Neural crest cell (in vitro differentiated cells): ENCODE measurements at places on chromosomes 7 and 10. TPM values are rescaled to one million over a fixed set of nuclear protein-coding genes. Genes with fewer than 3 reads are reported as not detected.
A peak's percentile ranks its signal among the peaks of the same experiment; 100 is the strongest.

GRCh38 chr7:113087071-113087998, 708 bp upstream of the GPR85 start:
- no peak for DNase-seq
- no peak overlapping the region for H3K27ac ChIP-seq
- H3K36me3 ChIP-seq, result no peaks in the 10 kb centered on the region

DNA sequence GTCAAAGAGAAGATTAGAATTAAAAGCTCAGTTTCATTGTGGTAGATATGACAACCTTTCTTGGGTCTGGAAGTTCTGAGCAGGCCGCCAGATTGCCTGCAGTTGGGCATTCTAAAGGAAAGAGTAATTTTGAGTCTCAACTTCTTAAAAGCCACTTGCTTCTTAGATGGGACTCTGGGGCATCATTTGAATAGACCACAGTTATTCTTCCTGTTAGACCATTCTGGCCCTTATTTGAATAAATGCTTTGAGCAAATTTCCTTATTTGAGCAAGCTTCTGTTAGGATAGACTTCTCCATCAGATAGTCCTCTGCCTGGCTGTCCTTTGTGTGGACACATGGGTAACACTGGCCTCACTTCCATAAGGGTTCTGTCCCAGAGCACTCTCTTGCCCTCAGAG, 40.2 kb downstream of the SND1 start:
- peaks cover 26% of the 10 kb centered on the region for H3K36me3 ChIP-seq
- H3K27ac ChIP-seq, result no peak overlapping the region
- no peak for DNase-seq
- H3K27me3 ChIP-seq, result no peaks in the 10 kb centered on the region
- H3K4me3 ChIP-seq, result no peak overlapping the region

The PIP4K2A gene
- total RNA-seq, result 25.4 and 28.7 TPM in 2 replicates

The FAM25C gene
- total RNA-seq, result not detected in 2 replicates

DNA sequence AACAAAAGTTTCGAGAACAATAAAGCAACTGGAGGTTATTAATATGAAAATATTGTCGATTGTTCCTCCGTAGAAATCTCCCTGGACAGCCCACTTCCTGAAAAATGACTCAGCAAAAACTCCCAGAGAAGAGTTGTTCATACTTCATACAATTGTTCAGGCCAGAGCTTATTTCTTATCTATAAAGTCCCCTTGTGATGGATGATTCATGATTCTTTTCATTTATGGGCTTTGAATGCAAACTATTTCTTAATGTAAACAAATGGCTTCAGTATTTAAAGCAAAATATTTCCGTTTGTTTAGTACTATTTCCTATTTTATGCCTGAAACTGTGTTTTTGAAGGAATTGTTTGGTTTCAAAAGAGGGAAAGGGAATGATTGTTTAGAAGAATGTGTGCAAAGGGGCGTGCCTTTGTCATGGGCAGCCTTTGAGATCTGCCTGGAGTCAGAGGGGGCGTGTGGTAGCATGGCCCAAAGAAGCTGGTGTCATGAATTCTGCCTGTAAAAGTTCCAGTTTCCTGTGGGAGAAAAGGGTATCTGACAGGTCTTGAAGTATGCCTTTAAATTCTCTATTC, 26.2 kb upstream of the EXOC6 start:
- H3K4me1 ChIP-seq, result peaks cover 12% of the 10 kb centered on the region
- peaks cover 3% of the 10 kb centered on the region for H3K36me3 ChIP-seq
- no peaks in the 10 kb centered on the region for H3K27me3 ChIP-seq
- no peak for DNase-seq
- peak overlapping the region; percentile 46 for H3K27ac ChIP-seq

GRCh38 chr10:25555865-25556264, 378.2 kb upstream of the MYO3A start:
- H3K4me3 ChIP-seq, result no peak overlapping the region
- H3K27ac ChIP-seq, result no peak overlapping the region
- no peaks in the 10 kb centered on the region for H3K4me1 ChIP-seq
- H3K36me3 ChIP-seq, result no peaks in the 10 kb centered on the region

- DNase-seq, result no peak
- peaks cover 6% of the 10 kb centered on the region for H3K36me3 ChIP-seq
- H3K4me1 ChIP-seq, result peaks cover 13% of the 10 kb centered on the region
- no peaks in the 10 kb centered on the region for H3K27me3 ChIP-seq
- H3K4me3 ChIP-seq, result no peak overlapping the region
Observed at GRCh38 chr10:5070648-5071410, 23.4 kb upstream of the AKR1C3 start.

DNA sequence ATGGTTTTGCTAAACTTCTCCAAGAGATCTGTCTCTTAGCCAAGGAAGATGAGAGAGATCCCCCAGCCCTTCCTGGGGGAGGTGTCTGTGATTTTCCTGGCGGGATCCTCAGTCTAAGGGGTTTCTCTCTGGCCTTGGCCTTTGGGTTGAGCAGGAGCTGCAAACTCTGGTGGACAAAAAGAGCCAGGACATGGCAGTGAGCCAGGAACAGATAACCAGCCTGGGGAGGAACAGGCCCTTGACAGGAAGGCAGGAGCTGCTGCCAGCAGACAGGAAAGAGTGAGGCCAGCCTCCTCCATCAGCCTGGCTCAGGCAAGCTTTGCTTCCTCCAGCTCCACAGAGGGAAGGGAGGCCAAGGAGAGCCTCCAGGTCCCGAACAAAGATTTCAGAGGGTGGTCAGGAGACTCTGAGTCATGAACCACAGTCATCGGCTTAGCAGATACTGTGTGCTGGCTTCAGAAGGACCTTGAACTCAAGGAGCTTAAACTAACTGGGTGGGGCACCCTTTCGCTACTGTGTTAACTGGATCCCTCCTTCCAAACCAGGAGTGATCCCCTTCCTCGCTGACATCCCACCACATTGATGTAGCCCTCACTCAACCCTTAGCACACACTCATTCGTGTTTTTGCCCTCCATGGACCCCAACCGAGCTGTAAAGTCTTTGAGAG, 34.7 kb downstream of the DDIT4 start:
- H3K36me3 ChIP-seq, result no peaks in the 10 kb centered on the region
- no peak for DNase-seq
- peaks cover 12% of the 10 kb centered on the region for H3K4me1 ChIP-seq

DNA sequence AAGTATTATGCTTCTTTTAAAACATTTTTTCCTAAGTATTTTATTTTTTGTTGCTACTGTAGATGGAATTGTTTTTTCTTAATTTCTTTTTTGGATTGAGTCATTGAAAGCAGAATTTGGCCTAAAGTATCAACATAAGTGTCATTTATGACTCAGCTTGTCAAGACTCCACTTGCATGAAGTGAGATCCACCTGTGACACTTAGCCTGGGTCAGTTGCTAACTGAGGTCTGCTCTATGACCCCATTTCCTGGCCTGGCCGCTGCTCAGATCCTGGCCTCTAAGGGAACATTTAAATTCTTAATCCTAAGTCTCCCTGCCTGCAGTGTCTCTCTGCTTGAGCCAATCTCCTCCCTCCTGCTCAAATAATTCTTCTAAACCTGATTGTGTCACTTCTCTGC, 35.5 kb downstream of the TMEM270 start:
- no peak overlapping the region for H3K4me3 ChIP-seq
- H3K27me3 ChIP-seq, result no peaks in the 10 kb centered on the region
- peaks cover 13% of the 10 kb centered on the region for H3K4me1 ChIP-seq
- H3K27ac ChIP-seq, result no peak overlapping the region
- DNase-seq, result no peak

- no peak overlapping the region for H3K4me3 ChIP-seq
- H3K27me3 ChIP-seq, result no peaks in the 10 kb centered on the region
- peaks cover 21% of the 10 kb centered on the region for H3K4me1 ChIP-seq
- H3K36me3 ChIP-seq, result no peaks in the 10 kb centered on the region
Observed at GRCh38 chr7:137458399-137458798, 114.9 kb upstream of the PTN start.

The SPDYE11 gene
- not detected in 2 replicates for total RNA-seq

GRCh38 chr10:43201545-43202131, 63.4 kb downstream of the CSGALNACT2 start:
- no peaks in the 10 kb centered on the region for H3K27me3 ChIP-seq
- H3K4me1 ChIP-seq, result peaks cover 4% of the 10 kb centered on the region
- H3K4me3 ChIP-seq, result peak overlapping the region; percentile 72
- no peak for DNase-seq

The CCDC3 gene
- 6.1 and 6.4 TPM in 2 replicates for total RNA-seq

DNA sequence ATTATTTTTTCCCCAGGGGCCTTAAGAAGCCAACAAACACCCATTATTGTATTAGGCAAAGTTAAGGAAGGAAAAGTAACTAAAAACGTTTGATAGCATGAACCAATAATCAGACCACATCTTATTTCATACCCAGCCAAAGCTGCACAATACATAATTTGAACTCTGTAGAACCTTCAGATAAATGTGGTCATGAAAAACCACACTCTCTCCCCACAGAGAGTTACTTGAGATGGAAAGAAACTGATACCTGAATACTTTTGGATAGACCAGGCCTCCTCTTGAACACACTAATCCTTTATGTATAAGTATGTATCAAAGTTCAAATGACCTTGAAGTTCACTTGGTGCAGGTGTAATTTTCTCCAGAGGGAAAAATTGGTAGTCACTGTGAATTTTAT, 146.6 kb upstream of the FAM13C start:
- H3K4me3 ChIP-seq, result no peak overlapping the region
- H3K27ac ChIP-seq, result no peak overlapping the region
- no peaks in the 10 kb centered on the region for H3K36me3 ChIP-seq
- no peaks in the 10 kb centered on the region for H3K4me1 ChIP-seq
- DNase-seq, result no peak

- H3K4me1 ChIP-seq, result peaks cover 40% of the 10 kb centered on the region
- peak overlapping the region; percentile 8 for H3K4me3 ChIP-seq
- H3K36me3 ChIP-seq, result no peaks in the 10 kb centered on the region
Observed at GRCh38 chr10:88995156-88995876, 4.7 kb downstream of the FAS start.

GRCh38 chr7:131623154-131623553, 66.7 kb upstream of the PODXL start:
- H3K4me3 ChIP-seq, result no peak overlapping the region
- H3K27me3 ChIP-seq, result peaks cover 77% of the 10 kb centered on the region
- no peak for DNase-seq
- peaks cover 30% of the 10 kb centered on the region for H3K4me1 ChIP-seq

GRCh38 chr10:6350609-6351008, 147.9 kb downstream of the PFKFB3 start:
- no peak overlapping the region for H3K27ac ChIP-seq
- DNase-seq, result no peak
- H3K4me3 ChIP-seq, result no peak overlapping the region
- no peaks in the 10 kb centered on the region for H3K27me3 ChIP-seq

DNA sequence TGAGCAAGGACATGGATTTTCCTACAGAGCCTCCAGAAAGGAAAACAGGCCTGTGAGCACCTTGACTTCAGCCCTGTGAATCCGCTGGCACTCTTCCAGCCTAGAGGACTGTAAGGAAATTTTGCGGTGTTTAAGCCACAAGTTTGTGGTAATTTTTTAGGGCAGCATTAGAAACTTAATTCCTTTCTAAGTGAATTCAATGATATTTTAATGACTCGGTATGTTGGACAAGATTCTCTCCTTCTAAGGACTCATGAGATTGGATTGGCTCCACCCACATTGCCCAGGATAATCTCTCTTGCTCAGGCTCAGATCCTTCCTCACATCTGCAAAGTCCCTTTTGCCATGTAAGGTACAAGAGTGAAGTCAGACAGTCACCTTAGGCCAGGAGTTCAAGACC, 4.5 kb downstream of the LYZL2 start:
- no peak for DNase-seq
- no peaks in the 10 kb centered on the region for H3K27me3 ChIP-seq
- H3K4me1 ChIP-seq, result no peaks in the 10 kb centered on the region
- no peak overlapping the region for H3K4me3 ChIP-seq
- H3K27ac ChIP-seq, result no peak overlapping the region

DNA sequence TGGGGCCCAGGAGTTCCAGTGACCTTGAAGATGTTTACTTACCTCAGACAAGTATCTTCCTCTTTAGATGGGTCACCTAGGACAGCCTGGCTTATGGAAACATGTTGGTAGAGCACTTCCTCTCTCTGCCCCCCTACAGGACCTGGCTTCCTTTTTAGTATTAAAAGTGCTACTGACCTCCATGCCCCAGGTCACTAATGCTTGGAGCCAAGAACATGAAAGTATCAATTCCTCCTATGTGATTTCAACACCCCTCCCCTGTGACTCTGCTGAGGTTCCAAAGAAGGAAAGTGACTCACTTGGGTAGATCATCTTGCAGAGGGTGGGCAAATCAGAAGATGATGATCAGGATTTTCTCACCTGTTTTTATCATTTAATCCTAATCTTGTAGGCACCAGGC, 125.3 kb upstream of the CCDC6 start:
- H3K36me3 ChIP-seq, result peaks cover 2% of the 10 kb centered on the region
- H3K27ac ChIP-seq, result no peak overlapping the region
- H3K4me3 ChIP-seq, result no peak overlapping the region
- H3K27me3 ChIP-seq, result no peaks in the 10 kb centered on the region
- no peak for DNase-seq

- H3K4me1 ChIP-seq, result peaks cover 32% of the 10 kb centered on the region
- DNase-seq, result no peak
- H3K4me3 ChIP-seq, result no peak overlapping the region
- no peaks in the 10 kb centered on the region for H3K27me3 ChIP-seq
- no peaks in the 10 kb centered on the region for H3K36me3 ChIP-seq
Observed at GRCh38 chr7:83696101-83696500, 47.2 kb upstream of the SEMA3E start.

The SERPINE1 gene
- total RNA-seq, result 0.07 TPM in 1 of 2 replicates, not detected in the other

The PNLIP gene
- total RNA-seq, result not detected in 2 replicates

- H3K4me3 ChIP-seq, result no peak overlapping the region
- H3K4me1 ChIP-seq, result no peaks in the 10 kb centered on the region
- H3K27me3 ChIP-seq, result no peaks in the 10 kb centered on the region
- H3K36me3 ChIP-seq, result no peaks in the 10 kb centered on the region
Observed at GRCh38 chr7:82019551-82020475, 250.0 kb upstream of the HGF start.

- H3K4me1 ChIP-seq, result peaks cover 44% of the 10 kb centered on the region
- peaks cover 4% of the 10 kb centered on the region for H3K36me3 ChIP-seq
- no peaks in the 10 kb centered on the region for H3K27me3 ChIP-seq
- no peak for DNase-seq
Observed at GRCh38 chr7:5689118-5689517, 92.3 kb downstream of the RNF216 start.

GRCh38 chr10:92695679-92696605, 6.2 kb downstream of the HHEX start:
- H3K27ac ChIP-seq, result no peak overlapping the region
- no peaks in the 10 kb centered on the region for H3K36me3 ChIP-seq
- H3K4me1 ChIP-seq, result peaks cover 22% of the 10 kb centered on the region
- peaks cover 97% of the 10 kb centered on the region for H3K27me3 ChIP-seq

- H3K27me3 ChIP-seq, result no peaks in the 10 kb centered on the region
- DNase-seq, result no peak
- H3K4me1 ChIP-seq, result peaks cover 21% of the 10 kb centered on the region
- no peak overlapping the region for H3K4me3 ChIP-seq
- no peaks in the 10 kb centered on the region for H3K36me3 ChIP-seq
Observed at GRCh38 chr7:115911465-115911864, 119.1 kb downstream of the TFEC start.

DNA sequence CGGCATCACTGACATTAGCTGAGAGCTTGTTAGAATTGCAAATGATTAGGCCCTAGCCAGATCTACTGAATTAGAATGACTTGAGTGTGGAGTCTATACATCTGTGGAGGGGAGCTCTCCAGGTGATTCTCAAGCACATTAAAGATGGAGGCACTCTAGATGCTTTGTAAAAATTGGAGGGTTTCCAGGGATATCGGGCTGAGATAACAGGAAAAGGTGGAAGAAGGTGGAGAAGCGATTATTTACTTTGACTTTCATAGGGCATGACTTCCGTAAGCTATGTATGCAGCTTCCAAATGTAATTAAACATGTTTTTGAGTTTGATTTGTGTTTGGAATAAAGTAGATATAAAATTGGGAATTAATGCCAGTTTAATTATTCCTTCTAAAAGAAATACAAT, 235.0 kb upstream of the PTN start:
- no peaks in the 10 kb centered on the region for H3K27me3 ChIP-seq
- no peak overlapping the region for H3K27ac ChIP-seq
- H3K4me3 ChIP-seq, result peak overlapping the region; percentile 1
- H3K4me1 ChIP-seq, result peaks cover 49% of the 10 kb centered on the region
